SIG-M5 (cell line): ENCODE measurements at places on chromosomes 12 and 14.

DNA sequence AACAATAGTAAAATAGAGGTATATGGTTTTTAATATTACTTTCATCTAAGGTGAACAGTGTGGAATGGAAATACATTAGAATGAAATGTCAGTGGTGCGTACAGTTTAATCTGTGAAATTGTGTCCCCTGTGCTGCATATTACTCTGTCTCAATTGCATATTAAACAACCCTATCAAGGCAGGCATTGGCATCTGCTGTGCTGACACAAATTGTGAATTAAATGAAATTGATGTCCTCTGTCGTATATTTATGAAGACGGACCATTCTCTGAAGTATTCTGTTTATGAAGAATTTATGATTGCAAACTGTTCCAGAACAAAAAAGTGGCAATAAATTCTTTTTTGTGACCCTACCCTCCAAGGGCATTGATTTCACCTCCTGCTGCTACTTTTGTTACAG is 204.4 kb upstream of the NPAS3 start:
- DNase-seq, result no peak

- no peak for DNase-seq
These were observed 80.1 kb downstream of the SSPN start for GRCh38 chr12:26275313-26276131.

DNA sequence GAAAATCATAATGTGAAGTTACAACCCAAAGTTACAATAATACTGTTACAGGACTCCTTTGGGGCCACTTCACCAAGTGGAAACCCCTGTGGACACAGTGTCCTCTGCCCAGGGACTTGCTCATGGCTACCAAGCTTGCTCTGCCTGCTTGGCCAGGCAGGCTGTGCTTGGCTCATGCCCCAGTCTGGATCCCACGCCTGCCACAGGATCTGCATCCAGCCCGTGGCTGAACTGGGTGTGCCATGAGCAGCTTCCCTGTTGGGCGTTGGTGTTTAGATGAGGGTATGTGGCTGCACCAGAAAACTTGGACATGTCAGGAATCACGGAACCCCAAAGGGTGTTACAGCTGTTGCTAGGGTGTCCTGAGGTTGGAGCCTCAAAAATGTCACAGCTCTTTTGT is 820.9 kb downstream of the SLC6A15 start:
- DNase-seq, result no peak

- DNase-seq, result no peak
These were observed 599.7 kb downstream of the KCNH5 start for GRCh38 chr14:62445570-62445969.

GRCh38 chr12:49643961-49644619 is 20.7 kb downstream of the PRPF40B start:
- DNase-seq, result no peak

DNA sequence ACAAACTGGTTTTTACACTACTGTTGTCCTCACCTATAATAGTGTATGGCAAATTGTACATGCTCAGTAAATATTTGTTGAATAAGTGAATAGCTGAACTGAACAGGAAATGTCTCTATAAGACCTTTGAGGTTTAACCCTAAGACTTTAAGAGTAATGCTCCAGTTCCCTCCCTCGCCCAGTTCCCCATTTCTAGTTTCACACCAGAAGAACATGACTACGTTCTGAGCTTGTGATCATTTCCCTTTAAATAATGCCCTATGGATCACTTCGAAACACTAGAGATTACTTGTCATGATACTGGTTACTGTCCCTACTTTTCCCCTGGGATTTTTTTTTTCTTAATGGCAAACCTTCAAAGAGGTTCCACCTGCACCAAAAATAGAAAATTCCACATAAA is 69.3 kb downstream of the PRKD1 start:
- no peak for DNase-seq

GRCh38 chr12:9276990-9277389 is 68.8 kb upstream of the PZP start:
- DNase-seq, result no peak

DNA sequence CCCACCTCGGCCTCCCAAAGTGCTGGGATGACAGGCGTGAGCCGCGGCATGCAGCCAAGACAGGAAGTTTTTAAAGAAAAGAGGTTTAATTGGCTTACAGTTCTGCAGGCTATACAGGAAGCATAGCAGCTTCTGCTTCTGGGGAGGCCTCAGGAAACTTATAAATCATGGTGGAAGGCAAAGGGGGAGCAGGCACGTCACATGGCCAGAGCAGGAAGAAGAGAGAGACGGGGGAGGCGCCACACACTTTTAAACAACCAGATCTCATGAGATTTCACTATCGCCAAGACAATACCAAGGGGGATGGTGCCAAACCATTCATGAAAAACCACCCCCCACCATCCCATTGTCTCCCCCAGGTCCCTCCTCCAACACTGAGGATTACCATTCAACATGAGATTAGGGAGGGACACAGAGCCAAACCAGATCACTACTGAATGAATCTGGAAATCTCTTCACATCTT is 14.1 kb downstream of the CCDC63 start:
- no peak for DNase-seq

GRCh38 chr12:31218203-31219025 is 107.5 kb downstream of the SINHCAF start:
- no peak for DNase-seq

DNA sequence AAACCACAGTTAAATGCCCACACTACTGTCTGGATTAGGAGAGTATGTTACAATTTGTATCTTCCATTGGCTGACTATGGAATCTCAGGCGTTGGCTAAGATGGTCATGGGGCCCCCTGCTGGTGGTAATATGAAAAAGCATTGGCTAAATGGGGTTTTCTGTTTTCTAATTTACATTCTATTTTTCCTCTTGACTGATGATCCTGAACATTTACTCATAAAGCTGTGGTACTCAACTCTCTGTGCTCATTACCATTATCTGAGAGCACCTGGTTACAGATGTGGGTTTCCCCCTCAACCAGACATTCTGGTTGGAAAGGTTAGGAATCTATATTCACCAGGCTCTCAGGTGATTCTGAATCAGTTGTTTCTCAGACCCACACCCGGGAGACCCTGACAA is 64.8 kb downstream of the WSCD2 start:
- DNase-seq, result no peak

DNA sequence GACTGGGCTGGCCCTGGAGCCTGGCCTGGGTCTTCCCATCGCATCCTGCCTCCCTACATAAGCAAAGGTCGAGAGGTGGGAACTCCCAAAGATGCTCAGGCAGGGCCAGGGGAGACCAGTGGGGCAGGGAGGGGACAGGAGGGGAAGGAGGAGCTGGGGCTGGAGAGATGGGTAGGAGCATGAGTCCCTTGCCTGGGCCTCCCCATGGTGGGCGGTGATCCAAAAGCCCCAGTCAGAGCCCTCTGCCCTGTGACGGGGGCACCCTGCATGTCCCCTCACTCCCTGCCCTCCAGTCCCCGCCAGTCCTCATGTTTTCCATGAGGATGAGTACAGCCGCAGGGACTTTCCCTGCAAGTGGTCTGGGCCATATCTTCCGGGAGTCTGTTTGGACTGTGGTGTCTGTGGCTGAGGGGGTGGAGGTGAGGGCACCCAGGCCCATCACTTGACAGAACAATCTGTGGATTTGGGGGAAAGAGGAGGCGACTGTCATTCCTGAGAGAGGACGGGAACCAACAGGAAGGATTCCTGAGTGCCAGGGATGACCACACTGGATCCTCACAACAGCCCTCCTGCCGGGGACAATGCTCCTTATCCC is 9.3 kb downstream of the BDKRB2 start:
- no peak for DNase-seq

DNA sequence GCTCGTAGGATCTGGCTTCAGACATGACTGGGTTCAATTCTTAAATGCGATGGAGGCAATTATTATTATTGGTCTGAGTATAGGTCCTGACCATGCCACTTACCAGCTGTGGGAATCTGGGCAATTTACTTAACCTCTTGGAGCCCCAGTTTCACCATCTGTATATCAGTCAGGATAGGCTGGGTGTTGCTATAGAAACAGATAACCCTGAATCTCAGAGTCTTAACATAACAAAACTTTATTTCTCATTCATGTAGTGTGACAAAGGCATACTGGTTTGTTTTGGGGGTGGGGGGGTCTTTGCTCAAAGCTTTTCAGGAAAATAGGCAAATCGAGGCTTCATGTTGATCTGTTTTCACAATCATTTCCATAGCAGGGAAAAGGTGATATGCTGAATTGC is 199.6 kb upstream of the SRRM4 start:
- DNase-seq, result no peak

- no peak for DNase-seq
These were observed 56.0 kb downstream of the CDK17 start for GRCh38 chr12:96344124-96344695.

DNA sequence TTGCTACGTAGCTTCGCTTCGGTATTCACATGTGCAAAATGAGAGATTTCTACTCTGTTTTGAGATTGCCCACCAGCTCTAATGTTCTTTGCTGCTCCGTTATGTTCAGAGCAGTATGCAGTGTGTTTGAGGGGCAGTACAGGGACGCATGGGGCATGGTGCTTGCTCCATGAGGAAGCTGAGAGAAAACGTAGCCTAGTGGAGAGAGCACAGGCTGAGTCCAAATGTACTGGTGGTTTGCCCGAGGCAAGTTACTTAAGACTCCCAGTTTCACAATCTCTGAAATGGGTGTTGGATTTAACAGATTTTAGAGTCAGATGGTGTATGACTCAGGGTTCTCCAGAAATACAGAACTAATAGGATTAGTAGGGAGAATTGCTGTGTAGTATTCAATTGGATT is 310.5 kb downstream of the ETNK1 start:
- no peak for DNase-seq

GRCh38 chr14:63513756-63514155 is 29.4 kb downstream of the PPP2R5E start:
- no peak for DNase-seq

DNA sequence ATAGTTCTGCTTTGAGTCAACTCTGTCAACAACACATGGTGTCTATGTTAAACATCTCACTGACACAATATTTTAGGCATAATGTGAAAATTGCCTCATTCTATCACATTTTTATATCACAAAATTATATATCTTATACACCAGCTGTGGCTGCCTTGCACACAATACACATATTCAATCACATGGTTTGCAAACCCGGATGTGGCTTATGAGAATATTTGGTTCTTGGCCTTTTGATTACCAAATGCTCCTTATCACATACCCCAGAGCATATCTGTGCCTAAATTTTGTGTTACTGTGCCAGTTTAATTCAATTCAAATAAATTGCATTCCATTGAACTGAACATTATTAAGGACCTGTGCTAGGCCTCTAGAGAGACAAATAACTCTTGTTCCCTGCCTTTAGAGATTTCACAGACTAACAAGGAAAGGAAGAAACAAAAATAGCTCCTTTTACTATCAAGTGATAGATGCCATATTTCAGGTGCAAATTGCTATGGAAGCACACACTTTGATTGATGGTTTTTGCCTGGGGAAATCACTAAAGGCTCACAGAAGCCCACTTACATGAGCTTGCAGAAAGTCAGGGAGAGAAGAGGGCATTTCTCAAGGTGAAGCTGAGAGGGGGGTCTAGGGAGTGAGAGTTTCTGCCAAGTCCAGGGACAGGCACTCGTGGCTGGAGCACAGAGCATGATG is 63.4 kb downstream of the PPP1R36 start:
- DNase-seq, result no peak

DNA sequence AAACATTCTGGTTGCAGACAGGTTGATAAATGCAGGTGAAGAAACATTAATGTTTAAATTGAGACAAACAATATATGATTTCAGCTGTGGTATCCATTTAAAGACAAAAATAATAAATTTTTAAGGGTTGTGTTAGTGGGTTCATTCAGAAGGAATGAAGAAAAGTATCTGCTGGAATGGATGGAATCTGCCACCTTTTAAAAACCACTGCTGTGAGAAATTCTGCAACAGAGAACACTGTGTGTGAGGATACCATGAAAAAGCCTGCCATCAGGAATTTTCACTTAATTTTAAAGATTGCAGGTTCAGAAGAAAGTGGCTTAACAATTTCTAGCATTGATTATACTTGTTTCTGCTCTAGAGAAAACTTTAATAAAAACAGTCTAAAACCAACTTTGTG is 184.6 kb upstream of the SOX5 start:
- DNase-seq, result no peak

- DNase-seq, result no peak
These were observed 1.4 kb downstream of the DUSP6 start for GRCh38 chr12:89350630-89351488.

DNA sequence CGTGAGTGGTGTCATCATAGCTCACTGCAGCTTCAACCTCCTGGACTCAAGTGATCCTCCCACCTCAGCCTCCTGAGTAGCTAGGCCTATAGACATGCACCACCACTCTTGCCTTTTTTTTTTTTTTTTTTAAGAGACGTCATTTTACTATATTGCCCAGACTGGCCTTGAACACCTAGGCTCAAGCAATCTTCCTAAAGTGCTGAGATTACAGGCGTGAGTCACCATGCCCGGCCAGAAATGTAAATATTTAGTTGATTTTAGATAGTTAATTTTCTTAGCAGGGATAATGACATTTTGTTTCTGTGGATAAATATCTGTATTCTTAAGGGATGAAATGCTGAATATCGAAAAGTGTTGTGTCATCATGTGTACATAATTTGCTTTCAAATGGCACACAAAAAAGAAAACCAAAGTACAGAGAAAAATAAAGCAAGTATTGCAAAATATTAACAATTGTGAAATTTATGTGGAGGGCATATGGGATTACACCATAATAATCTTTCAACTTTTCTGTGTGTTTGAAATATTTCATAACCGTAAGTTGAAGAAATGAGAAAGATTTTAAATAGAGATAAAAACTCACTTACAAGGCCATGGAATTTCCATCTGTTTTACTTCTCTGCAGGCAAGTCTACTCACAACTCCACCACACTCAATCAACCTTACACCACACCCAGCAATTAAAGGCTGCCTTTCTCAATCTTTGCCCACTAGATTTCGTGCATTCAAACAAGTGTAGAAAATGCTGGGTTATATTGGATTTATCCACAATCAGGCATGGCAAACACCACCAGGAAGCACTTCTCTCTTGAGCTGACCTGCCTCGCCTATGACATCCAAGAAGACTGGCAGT is 93.7 kb downstream of the SPTSSA start:
- peak; percentile 83 for DNase-seq

- no peak for DNase-seq
These were observed 20.2 kb downstream of the VPS37B start for GRCh38 chr12:122875590-122876220.

DNA sequence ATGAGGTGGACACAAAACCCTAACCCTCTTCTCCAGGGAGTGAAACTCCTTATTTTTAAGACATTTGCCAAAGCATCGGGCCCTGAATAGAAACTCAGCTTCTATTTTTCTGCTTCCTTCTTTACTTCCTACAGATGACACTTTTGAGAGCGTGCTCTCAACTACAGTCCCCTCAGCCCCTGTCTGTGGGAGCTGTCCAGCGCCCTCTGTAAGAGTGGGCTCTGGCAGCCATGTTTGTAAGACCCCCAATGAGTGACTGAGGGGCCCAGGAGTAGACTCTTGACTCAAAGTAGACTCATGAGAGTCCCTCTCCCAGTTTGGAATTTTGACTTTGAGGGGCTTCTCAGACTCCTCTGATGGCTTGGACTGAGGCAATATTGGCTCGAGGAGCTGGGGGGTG is 25.5 kb upstream of the BATF start:
- DNase-seq, result no peak
